ENCODE measurements at places on chromosomes 3 and 15.

DNA sequence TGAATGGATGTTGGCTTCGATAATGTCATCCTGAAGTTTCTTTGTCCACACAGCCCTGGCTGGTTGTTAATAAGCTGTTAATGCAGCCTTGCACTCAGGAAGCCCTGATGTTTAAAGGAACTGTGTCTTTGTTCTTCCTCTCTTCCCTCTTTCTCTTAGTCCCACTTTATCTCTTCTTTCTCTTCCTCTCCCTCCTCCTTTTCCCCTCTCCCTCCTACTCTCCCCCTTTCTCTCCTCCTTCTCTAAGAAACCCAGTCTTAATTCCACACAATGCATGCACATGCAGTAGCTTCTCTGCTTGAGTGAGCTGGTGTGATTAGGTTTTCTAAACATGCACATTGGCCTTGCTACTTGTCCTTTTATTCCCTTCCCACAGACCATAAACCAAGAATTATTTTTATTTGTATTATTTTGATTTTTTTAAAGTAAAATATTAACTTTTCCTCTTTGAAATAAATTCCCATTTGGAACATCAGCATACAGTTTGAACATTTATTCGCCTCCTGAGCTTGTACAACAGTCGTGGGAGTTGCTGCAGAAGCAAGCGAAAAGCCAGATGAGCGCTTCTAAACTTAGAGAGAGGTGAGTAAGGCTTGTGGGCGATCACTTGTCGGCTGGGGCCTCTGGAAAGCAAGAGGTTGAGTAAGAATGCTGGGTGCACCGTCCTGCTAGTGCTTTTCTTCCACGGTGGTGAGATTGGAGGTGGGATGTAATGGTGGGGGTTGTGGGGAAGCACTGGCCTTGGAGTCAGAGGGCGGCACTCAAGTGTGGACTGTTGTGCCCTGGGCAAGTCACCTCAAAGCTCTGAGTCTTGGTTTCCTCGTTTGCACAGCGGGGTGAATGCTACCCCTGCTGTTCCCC, 7.2 kb downstream of the GHRL start:
- no peak for DNase-seq

DNA sequence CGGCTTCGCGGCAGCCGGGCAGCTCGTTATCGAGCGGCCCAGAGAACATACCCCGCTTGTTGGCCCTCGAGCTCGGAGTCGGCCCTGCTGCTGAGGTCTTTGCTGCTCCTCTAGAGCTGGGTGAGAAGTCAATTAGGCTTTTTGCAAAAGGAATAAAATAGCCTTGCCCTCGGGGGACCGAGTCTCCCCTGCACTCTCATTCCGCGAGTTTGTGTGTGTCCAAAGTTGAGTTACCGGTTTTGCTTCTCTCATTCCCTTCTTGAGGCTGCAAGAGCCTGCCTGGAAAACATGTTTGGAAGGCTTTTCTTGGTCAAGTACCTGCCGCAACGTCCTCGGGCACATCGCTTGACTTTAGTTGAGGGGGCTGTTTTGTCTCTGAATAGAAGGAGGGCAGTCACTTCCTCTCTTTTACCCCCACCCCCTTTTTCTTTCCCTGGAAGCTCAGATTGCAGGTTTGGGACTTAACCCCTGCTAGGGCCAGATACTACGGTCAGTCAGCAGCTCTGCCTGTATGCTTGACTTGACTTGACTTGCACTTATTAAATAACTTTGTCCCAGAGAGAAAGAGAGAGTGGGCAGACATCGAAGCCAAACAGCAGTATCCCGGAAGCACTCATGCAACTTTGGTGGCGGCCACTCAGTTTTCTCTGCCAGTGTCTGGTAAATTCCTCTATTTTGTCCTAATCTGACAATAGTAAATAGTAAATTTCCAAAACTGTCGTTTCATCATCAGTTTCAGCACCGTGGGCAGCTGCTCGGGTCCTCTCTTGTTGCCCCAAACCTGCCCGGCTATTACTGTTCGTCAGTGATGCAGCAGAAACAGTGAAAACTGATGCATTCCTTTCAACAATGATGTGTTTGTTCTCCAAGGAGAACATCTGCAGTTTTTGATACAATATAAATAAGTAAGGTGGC, 609 bp downstream of the RNF13 start:
- DNase-seq: peak; percentile 55

- no peak for DNase-seq
Observed at GRCh38 chr3:123741041-123741511, 143.1 kb downstream of the MYLK start.

- DNase-seq: peak; percentile 57
Observed at GRCh38 chr3:56251343-56251945, 216.8 kb downstream of the ERC2 start.
